Liver (tissue), 10 donors: ENCODE measurements at places on chromosomes 13 and 19. TPM values are rescaled to one million over a fixed set of nuclear protein-coding genes. Genes with fewer than 3 reads are reported as not detected.

The APC2 gene
- 0.06 TPM for polyA plus RNA-seq

- no peak for DNase-seq
These were observed 1666.0 kb downstream of the EFNB2 start for GRCh38 chr13:104869501-104869900.

DNA sequence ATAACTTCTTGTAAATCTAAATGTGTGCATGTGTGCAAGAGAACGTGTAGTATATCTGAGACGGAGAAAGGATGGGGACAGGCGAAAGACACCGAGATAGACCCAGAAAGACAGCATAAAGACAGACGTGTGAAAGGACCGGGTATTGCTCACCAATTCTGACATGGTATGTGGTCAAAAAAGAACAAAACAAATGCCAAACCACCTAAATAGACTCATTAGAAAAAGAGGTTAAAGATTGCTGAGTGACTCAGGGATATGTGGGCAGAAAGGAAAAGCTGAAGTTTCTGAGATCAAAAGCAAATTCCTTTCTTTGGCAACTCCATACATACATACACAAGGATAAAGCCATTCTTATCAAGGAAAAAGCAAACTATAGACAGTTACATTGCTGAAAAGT is 179.7 kb upstream of the TSC22D1 start:
- DNase-seq, result no peak

- no peak for DNase-seq
These were observed 9.2 kb upstream of the CLC start for GRCh38 chr19:39746836-39747529.

The MAP4K1 gene
- polyA plus RNA-seq, result 0.89 TPM

DNA sequence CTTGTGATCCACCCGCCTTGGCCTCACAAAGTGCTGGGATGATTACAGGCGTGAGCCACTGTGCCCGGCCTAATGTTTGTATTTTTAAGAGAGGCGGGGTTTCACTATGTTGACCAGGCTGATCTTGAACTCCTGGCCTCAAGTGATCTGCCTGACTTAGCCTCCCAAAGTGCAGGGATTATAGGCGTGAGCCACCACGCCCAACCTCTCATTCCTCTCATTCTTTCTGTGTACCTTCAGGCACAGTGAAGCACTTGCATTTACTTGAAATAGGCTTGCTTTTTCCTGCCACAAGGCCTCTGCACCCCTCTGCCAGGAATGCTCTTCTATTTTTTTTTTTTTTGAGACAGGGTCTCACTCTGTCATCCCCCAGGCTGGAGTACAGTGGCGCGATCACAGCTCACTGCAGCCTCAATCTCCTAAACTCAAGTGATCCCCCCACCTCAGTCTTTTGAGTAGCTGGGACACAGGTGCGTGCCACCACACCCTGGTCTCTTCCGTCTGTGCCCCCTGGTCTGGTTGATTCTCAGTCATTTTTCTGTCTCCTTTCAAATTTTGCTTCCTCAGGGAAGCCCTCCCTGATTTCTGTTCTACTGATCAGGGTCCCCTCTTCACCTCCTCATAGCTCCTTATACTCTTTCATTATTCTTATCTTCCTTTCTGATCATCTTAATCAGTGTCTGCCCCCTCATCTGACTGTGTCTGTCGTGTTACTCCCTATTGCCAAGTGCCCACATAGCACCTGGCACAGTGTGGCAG is 15.1 kb downstream of the ACTMAP start:
- DNase-seq, result no peak

The TMEM38A gene
- polyA plus RNA-seq, result 6.2 TPM

DNA sequence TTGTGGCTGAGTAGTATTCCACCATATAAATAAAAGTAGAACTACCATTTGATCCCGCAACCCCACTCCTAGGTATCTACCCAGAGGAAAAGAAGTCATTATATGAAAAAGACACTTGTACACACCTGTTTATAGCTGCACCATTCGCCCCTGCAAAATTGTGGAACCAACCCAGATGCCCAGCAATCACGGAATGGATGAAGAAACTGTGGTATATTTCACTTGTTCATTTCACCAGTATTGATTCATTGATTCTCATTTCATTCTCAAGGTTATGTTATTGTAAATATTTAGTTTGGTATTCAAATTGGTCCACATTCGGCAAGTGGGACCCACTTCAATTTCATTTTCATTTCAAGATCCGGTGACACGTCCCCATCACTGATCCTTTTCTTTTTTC is 8.2 kb upstream of the RFPL4A start:
- DNase-seq, result no peak

The NLRP4 gene
- polyA plus RNA-seq, result not detected

GRCh38 chr19:16441661-16442162 is 30.1 kb downstream of the EPS15L1 start:
- no peak for DNase-seq

The OR10H4 gene
- polyA plus RNA-seq, result not detected

DNA sequence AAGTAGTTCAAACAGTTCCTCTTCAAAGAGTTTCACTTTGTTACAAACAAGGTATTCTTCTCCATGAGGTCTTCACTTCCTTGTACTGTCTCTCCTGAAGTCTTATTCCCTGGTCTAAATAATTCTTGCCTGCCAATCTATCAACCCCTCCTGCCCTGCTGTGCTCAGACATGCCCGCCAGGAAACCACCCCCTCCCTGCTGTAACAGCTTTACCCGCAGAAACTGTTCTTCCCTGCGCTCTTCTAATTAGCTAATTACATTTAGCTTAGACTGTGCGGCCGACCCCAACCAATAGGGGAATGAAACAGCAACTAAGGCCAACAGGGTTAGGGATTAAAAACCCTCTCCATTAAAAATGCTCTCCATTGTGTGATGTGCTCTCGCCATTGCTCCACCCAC is 46.7 kb downstream of the ZNF846 start:
- no peak for DNase-seq

- DNase-seq, result no peak
These were observed 207.9 kb upstream of the CSNK1A1L start for GRCh38 chr13:37313372-37313771.

DNA sequence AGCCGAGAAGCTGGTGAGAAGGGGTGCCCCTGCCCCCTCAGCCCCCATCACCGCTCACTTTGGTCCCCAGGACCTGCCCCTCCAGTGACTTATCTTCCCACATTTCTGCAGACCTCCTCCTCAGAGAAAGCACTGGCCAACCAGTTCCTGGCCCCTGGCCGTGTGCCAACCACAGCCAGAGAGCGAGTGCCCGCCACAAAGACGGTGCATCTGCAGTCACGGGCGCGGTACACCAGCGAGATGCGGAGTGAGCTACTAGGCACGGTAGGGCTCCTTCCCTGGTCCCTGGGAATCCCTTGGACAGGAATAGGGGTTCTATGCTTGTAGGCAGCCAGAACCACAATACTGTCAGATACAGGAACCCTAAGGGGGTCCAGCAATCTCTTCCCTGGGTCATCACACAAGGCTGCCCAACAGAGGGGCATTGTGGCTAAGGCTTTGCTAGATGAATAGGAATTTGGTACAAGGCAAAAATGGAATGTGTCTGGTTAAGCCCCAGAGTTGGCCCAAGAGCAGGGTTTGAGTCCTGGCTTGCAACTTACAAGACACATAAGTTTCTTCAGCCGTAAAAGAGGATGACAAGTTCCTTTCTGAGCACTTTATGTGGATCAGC is 1.0 kb downstream of the USE1 start:
- no peak for DNase-seq

The PCSK4 gene
- polyA plus RNA-seq, result 1.2 TPM

DNA sequence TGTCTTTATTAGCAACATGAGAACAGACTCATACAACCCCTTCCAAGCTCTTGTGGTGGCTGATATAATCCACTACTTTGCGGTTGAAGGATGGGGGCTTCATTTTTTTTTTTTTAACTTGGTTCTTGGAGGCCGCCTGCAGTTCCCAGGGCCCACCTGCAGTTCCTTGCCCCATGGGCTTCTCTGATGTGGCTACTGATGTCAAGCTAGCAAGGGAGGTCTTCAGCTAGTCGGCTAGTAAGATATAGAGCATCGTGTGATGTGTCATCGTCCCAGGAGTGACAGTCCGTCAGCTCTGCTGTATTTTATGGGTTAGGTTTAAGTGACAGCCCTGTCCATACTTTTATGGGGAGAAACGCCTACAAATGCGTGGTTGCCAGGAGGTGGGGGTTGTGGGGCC is 26.1 kb downstream of the UHRF1 start:
- DNase-seq, result no peak

The KLK11 gene
- 0.07 TPM for polyA plus RNA-seq

DNA sequence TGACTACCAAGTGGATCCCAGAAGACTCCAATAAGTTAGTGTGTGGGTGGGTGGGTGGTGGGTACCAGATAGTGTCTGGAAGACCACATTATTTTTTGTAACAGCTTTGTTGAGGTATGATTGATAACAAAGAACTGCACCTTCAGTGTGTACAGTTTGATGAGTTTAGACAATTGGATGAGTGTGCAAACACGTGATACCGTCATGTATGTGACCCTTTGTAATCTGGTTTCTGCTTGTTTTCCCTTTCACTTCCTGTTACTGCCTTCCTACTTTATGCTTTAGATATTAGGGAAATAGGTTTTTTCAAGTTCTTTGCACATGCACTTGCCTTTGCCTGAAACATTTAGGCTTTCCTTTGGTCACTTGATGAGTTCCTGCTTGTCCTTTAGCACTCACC is 8.5 kb downstream of the RPL21 start:
- no peak for DNase-seq

The ZNF580 gene
- 5.1 TPM for polyA plus RNA-seq

DNA sequence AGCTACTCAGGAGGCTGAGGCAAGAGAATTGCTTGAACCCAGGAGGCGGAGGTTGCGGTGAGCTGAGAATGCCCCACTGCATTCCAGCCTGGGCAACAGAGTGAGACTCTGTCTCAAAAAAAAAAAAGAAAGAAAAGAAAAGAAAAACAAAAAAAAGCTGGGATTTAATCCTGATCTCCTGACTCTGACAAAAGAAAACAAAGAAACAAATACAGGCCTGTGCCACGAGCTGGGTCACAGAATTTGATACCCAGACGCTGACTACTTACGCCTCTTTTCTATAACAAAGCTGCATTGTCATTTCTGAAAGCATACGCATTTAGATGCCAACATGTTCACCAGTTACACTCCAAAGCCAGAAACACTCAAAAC is 18.2 kb upstream of the GTF2F2 start:
- no peak for DNase-seq

- no peak for DNase-seq
These were observed 6.2 kb downstream of the CPAMD8 start for GRCh38 chr19:17020385-17020784.

DNA sequence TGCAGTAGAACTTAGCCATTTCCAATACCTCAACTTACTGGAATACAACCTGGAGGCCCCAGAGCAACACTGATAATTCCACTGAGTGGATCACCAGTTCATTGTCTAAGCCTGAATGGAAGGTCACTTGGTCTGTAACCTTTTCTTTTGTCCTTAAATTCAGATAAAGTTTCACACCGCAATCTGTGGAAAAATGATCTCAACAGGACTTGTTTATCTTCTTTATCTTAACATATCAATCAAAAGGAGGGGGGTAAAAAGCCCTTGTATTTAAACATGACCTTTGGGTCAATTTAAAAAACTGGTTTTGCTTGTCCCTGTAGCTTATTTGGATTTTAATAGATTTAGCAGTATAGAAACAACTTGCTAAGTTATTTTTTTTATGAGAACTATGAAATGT is 21.6 kb downstream of the SAE1 start:
- DNase-seq, result no peak

GRCh38 chr13:30841154-30841553 is 64.9 kb upstream of the MEDAG start:
- DNase-seq, result no peak

DNA sequence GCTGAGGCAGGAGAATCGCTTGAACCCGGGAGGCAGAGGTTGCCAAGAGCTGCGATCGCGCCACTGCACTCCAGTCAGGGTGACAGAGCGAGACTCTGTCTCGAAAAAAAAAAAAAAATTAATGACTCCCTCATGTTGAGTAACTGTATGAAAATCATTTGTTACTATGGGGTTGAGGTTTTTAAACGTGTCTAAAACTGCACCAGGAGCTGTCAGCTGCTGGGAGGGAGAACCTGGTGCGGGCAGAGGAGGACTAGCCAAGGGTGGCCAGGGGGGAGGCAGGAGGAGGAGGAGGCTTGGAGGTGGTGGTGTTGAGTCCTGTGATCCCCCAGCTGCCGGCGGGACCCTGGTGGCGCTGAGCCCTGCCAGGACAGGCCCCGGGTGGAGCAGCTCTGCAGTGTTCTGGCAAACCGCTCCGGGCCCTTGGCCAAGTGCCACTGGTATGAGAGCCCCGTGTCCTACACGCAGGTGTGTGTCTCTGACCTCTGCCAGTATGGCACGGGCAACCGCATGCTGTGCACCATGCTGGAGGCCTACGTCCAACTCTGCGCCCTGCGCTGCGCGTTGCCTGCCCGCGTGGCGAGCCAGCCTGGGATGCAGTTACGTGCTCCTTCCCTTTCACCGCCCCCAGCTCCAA is 17.1 kb upstream of the FXYD3 start:
- no peak for DNase-seq

GRCh38 chr19:33465371-33465770 is 56.2 kb downstream of the PEPD start:
- no peak for DNase-seq

The PROZ gene
- 23.9 TPM for polyA plus RNA-seq

DNA sequence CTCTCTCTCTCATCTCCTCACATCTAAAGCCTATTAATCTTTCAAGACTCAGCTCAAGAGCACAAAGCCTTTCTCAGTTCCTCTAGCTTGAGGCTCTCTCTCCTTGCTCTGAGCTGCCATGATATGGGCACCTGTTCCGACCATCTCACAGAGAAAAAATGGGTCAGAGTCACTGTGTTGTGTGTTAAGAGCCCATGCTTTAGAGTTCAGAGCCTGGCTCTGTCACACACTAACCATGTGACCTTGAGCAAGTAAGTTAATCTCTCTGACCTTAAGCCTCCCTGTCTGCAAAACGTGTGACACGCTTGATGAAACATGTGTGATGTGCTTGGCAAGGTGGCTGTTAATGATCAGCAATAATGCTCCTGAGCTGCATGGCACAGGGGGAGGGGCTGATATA is 245.2 kb downstream of the DLEU7 start:
- DNase-seq, result no peak

The GAPDHS gene
- polyA plus RNA-seq, result not detected

The TICAM1 gene
- 8.6 TPM for polyA plus RNA-seq

DNA sequence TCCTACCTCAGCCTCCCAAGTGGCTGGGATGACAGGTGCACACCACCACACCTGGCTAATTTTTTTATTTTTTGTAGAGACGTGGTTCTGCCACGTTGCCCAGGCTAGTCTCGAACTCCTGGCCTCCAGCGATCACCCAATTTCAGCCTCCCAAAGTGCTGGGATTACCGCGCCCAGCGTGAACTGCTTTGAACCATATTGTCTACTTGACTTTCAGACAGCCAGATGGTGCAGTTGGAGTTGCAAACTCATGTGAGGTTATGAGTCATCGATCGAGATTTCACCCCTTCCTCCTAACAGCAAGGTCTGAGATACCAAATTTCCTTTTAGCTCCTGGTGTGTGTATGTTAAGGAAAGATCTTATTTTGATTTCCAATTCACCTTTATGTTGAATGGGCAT is 2.7 kb downstream of the SLC27A1 start:
- no peak for DNase-seq
